ENCODE measurements at places on chromosomes 11 and 22.
A peak's percentile ranks its signal among the peaks of the same experiment; 100 is the strongest.

- DNase-seq: no peak
Observed at GRCh38 chr11:109023036-109023435, 358.2 kb downstream of the DDX10 start.

GRCh38 chr22:40540265-40540664 lies 96.3 kb downstream of the MRTFA start:
- no peak for DNase-seq

DNA sequence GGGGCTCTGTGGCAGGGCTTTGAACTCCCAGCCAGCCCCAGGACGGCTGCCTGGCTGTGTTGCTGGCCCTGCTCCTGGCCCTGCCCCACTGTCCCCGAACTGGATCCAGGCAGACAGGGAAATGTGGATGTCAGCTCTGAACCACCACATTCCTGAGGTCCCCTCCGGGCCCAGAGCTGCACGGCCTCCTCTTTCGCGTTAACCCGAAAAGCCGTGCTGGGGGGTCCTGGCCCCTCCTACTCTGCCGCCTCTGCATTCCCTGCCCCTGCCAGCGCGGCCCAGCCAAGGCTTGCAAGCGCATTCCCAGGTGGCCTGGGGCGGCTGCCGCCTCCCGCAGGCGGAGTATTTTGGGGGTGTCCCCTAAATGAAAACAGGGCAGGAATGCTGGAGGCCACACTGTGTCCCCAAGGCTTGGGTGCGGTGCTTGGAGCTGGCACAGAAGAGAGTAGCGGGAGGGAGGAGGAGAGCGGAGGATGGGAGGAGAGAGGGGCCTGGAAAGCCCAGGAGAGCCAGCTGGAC lies 5.4 kb downstream of the LINC01488 start:
- DNase-seq: no peak

DNA sequence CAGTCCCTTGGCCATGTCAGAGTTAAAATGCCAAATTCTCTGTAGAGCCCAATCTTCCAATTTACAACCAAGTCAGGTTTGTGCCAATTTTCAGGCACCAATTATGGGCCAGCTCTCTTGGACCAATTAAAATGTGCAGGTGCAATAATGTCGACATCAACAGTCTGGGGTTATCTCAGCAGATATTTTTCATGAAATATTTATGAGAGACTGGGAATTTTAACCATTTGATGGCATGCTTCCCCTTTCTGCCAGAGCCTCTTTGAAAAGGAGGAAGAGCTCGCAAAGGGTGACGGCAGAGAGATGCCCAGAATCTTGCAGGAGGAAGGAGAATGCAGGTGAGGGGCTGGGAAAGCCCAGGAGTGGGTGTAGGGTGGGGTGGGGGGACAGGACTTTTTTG lies 100.8 kb upstream of the SYT13 start:
- DNase-seq: no peak

- no peak for DNase-seq
Observed at GRCh38 chr22:49976439-49977175, 16.0 kb downstream of the PIM3 start.

DNA sequence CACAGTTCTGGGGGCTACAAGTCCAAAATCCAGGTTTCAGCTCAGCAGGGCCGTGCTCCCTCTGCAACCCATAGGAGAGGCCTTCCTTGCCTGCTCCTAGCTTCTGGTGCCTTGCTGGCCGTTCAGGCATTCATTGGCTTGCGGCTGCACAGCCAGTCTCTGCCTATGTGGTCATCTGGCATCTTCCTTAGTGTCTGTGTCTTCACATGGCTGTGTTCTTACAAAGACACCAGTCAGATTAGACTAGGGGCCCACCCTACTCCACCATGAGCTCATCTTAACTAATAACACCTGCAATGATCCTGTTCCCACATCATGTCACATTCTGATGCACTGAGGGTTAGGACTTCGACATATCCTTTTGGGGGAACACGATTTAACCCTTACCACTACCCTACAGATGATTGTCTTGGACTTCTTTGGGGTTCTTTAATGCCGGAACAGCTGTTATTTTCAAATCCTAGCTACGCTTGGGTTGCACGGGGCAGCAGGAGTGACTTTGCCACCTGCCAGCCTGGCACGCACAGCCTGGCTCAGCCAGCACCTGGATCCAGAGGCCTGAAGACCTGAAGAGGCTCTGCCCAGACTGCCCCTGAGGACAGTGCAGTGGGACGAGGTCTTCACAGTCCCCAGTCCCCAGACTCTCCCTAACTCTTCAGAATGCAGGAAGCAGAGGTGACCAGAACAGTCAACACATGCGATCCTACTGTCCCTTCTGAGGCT lies 7.7 kb upstream of the NEAT1 start:
- no peak for DNase-seq

DNA sequence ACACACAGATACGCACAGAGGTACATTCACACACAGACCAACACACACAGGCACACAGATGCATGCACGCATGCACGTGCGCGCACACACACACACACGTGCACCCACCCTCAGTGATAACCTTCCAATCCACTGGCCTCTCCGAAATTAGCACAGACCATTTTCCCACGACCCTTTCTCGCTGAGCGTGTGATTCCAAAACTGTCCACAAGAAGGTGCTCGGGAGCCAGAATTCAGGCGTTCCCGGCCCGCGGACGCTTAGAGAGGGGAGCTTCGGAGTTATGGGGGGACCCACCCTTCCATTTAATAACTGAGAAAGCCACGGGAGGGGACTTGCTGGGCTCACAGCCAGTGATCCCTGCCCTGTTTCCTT lies 33.8 kb upstream of the SLC35C1 start:
- peak; percentile 81 for DNase-seq

GRCh38 chr11:73397468-73398131 lies 21.4 kb downstream of the RELT start:
- DNase-seq: no peak

DNA sequence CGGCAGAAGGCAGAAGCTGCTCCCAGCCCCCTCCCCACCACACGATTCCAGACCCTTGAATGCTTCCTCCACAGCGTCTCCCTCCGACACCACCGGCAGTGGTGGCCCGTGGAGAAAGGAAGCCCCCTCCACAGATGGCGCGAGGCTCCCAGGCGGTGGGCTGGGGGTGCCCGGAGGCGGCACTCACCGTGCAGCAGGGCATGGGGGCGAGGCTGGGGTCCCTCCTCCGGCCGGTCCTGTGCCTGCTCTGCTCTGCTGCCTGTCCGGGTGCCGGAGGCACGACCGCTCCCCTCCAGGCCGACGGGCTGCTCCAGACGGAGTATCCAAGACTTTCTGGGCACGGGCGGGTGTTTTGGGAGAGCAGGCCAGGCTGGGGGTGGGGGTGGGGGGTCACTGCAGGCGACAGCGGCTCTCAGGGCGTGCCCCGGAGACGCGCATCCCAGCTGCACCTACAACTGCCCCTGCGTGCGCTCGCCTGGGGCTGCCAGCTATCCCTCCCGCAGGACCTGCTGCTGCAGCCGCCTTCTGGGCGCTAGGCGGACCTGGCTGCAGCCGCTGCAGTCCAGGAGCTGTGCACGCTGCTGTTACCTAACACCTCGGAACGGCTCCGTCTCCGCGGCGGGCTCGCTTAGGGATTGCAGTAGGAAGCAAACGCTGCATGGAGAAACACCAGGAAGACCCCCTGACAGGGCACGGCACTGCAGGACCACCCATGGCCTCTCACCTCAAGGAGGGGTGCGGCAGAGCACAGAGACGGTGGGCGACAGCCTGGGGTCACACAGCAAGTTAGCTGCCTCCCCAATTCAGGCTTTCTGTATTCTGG lies 15.2 kb downstream of the MRGPRG start:
- no peak for DNase-seq

DNA sequence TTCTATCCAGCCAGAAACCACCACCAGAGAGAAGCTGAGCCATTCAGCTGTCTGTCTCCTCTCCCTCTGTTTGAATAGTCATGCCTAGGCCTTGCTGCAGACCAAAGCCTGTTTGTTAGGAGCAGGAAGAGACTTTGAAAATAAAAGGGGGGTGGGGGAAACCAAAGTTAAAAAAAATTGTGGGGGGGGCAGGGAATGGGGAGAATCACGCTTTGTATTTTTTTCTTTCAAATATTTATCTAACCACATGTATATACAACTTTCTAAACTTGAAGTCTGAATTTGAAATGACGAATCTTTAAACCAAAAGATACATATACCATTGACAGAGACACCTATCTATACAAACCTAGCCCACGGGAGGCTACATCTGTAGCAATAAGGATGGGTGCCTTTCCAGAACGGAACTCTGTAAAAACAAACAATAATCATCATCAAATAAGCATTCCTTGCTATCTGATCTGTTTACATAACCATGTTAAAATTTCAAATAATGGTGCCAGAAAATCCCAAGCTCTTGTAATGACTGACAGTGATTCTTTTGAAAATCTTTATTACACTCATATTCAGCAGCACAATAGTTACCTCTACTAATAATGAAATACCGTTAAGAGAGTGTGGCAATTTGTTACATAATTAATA lies 14.3 kb downstream of the DDX17 start:
- DNase-seq: no peak

GRCh38 chr11:104823657-104824056 lies 74.6 kb downstream of the CASP12 start:
- no peak for DNase-seq

- DNase-seq: no peak
Observed at GRCh38 chr11:101127197-101127698, 2.4 kb downstream of the PGR start.

GRCh38 chr22:35651085-35651484 lies 2.8 kb downstream of the APOL6 start:
- DNase-seq: no peak

DNA sequence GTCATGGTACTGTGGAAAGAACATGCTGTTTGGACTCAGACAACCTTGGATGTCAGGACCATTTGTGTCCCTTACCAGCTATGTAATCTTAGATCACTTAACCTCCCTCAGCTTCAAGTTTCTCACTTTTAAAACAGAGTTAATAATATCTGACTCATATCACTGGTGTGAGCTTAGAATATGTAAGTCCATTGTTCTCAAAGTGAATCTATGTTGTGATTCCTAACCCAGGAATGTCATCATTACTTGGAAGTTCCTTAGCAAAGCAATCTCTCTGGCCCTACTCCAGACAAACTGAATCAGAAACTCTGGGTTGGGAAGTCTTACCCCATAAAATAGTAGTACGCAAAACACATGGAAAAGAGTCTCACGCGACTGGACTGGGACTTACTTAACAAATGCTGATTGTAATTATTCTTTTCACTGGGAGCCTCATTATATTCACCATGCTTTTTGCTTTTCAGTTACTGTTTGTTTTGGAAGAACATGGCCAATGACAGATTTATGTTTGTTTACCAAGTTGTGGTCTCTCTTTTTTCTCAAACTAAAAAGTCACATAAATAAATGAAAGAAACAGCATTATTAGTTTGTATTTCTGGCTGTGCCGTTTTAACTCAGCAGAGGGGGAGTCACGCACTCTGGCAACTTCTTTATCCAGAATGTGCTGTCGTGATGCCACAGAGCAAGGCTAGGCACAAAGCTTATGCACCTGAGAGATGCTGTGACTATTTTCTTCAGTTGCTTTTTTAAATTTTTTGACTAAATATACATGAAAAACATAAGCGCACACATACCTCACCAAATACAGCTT lies 217.7 kb upstream of the CTSC start:
- DNase-seq: no peak

DNA sequence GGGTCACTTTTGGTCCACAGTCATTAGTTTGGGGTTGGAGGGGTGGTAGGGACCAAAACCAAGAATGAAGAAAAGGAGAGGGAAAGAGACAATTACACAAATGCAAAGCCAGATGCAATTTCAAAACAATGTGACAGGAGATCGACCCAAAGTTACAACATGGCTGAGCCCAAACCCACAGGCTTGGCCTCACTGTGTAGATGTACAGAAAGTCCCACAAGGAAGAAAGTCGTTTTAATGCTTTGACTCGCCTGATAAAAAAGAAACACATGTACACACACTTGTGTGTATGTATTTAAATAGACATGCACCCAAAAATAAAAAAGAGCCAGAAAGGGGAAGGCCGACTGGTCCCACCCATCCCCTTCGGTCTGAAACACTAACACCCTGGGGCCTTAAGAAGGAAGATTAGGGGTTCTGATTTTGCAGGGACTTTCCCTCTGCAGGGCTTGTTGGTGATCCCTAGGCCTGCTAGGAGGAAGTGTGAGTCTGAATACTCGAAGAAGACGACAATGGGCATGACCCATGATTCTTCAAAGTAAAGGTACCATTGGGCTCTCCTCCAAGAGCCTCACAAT lies 104.1 kb downstream of the ETS1 start:
- DNase-seq: no peak

- no peak for DNase-seq
Observed at GRCh38 chr11:35678975-35679374, 16.4 kb downstream of the TRIM44 start.

DNA sequence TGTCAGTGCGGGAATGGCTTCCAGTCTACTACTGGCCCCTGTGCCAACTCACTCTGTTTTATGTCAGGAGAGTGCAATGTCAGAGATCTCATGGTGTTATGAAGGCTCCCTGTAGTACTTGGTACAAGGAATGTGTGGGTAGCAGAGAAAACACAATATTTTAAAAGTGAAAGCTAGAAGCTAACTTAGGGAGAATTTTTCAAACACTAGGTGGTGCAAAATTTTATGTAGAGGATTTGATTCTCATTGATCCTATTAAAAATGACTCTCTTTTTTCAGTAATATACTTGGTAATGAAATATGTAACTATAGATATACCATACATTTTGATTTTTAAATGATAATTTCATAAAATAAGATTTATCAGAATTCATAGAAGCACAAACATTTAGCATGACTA lies 134.7 kb downstream of the JRKL start:
- DNase-seq: no peak

DNA sequence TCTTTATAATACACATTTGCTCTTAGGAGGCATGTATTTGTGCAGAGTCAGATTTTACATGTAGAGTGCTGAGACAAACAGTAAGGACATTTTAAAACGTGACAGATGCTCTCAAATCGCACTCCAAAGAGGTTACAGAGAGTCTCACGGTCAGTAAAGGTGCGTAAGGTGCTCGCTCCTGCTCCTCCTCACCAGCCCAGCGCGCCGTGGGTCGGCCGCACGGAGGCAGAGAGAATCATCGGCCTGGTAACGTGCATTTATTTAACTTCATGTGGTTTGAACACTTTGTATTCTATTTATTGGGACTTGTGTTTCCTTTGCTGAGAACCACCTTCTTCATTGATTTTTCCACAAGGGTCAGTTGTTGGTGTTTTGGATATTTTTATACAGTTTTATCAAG lies 900.1 kb downstream of the BRD1 start:
- DNase-seq: no peak

GRCh38 chr11:116492600-116492999 lies 280.2 kb downstream of the BUD13 start:
- DNase-seq: no peak

- no peak for DNase-seq
Observed at GRCh38 chr22:42319386-42319785, 48.9 kb upstream of the TCF20 start.

- peak; percentile 40 for DNase-seq
Observed at GRCh38 chr11:110366291-110366690, 63.5 kb upstream of the FDX1 start.

- no peak for DNase-seq
Observed at GRCh38 chr11:78791964-78792363, 217.3 kb upstream of the NARS2 start.

Measured in SJCRH30 (cell line).